ENCODE measurements at places on chromosomes 3 and 15. TPM values are rescaled to one million over a fixed set of nuclear protein-coding genes. Genes with fewer than 3 reads are reported as not detected.

The VIPR1 gene
- 6.5 TPM for total RNA-seq

The AMIGO3 gene
- total RNA-seq, result not detected

The SLC24A5 gene
- not detected for total RNA-seq

The SI gene
- total RNA-seq, result not detected

The C3orf49 gene
- not detected for total RNA-seq

The LRRC15 gene
- not detected for total RNA-seq

The OIP5 gene
- total RNA-seq, result 11.1 TPM

The GRAMD1C gene
- total RNA-seq, result 1.2 TPM

The FGF12 gene
- total RNA-seq, result not detected

The SMC4 gene
- total RNA-seq, result 157 TPM

Measured in activated CD4-positive, alpha-beta memory T cell treated with anti-CD3 and anti-CD28 coated beads for 36 hours (primary cell).